ENCODE measurements at places on chromosomes 1 and 21.

DNA sequence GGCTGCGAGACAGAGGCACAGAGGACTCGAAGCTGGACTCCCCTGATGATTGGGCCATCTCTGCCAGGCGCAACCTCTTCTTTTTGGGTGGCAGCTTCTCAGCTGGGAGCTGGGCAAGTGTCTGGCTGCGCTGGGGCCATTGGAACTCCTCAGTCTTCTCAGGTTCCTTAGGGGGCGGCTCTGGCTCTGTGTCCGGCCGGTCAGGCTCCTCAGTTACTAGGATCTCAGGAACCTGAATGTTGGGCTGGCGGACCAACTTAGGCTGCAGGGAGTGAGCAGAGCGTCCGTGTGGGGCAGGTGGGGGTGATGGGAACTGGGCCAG lies 97.5 kb upstream of the EDN2 start:
- no peak for DNase-seq

DNA sequence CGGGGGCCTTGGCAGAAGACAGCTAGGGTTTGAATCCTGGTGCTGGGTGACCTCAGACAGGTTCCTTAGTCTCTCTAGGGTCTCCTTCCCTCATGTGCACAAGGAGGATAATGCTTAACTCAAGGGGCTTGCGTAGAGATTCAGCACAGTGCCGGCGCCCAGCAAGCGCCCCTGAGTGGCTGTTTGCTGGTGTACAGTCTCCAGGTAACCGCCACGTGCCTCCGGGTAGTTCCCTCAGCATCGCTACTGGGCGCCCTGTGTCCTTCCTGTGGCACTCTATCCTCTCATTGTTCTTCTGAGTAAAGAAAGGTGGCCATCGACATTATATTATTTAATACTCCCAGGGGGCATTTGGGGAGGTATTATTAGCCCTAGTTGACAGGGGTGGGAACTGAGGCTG lies 80.9 kb downstream of the NENF start:
- DNase-seq = no peak

DNA sequence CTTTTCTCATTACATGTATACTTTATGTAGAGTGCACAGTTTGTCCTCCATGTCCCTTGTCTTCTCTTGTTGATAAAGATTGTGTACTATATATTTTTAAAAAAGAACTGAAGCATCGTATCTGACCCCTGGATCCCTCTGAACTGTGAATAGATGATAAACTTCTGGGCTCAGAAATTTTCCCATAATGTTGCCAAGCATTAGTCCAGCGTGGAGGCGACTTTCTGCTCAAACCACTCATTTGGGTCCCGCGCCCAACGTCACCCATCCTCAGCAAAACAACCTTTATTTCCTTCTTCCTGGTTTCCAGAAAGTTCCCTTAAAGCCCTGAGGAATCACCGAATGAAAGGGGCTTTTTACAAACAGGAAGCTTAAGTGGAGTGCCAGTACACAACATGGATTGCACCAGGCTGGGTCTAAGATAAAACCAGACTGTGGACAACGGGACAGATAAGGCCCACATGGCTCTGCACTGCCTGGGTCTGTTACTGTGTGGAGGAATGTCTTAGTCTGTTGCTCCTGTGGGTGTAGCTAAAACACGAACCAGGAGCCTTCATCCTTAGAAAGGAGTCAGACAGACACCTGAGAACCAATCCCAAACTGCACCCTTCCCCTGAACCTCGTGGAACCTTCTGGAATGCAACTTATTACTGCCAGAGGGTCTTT lies 15.6 kb downstream of the EVA1C start:
- DNase-seq = no peak

- DNase-seq = no peak
These were observed 378.5 kb downstream of the PLPP3 start for GRCh38 chr1:56200896-56201295.
